ENCODE measurements at places on chromosomes 6 and 20.

GRCh38 chr20:44089987-44090674 is 96.9 kb downstream of the JPH2 start:
- DNase-seq: no peak

DNA sequence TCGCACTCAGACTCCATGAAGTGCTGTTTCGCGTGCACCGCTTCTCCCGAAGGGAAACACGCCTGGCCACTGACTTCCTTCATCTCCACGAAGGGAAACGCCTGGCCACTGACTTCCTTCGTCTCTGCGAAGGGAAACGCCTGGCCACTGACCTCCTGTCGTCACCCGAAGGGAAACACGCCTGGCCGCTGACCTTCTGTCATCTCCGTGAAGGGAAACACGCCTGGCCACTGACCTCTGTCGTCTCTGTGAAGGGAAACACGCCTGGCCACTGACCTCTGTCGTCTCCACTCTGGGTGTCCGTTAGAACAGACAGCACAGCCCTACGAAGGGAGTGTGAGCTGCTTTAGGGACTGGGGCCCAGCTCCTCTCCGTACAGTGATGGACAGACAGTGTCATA is 17.1 kb upstream of the ADRM1 start:
- no peak for DNase-seq

- no peak for DNase-seq
Measured at GRCh38 chr20:33730946-33731692, 677 bp upstream of the ZNF341 start.

DNA sequence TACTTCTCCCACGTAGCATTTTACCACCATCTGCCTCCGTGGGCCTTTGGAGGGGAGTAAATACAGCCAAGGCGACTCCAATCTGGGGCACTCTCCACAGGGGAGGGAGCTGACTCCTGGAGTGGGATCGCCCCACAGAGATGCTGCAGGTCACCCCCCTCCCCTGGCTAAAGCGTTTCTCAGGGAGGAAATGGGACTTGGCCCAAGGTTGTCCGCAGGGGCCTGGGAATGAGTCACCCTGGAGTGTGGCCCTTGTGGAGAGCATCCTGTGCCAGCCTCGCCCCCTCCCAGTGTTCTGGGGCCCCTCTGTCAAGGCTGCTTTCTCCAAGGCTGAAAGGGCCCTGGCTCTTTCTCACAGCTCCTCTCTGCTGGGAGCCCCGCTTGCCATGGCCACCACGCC is 84.5 kb upstream of the QKI start:
- DNase-seq: no peak

GRCh38 chr6:138592749-138593123 is 93.4 kb upstream of the NHSL1 start:
- DNase-seq: no peak

- DNase-seq: no peak
Measured at GRCh38 chr6:101816716-101817115, 423.2 kb downstream of the GRIK2 start.

GRCh38 chr6:5249451-5250122 is 11.2 kb downstream of the LYRM4 start:
- DNase-seq: no peak

DNA sequence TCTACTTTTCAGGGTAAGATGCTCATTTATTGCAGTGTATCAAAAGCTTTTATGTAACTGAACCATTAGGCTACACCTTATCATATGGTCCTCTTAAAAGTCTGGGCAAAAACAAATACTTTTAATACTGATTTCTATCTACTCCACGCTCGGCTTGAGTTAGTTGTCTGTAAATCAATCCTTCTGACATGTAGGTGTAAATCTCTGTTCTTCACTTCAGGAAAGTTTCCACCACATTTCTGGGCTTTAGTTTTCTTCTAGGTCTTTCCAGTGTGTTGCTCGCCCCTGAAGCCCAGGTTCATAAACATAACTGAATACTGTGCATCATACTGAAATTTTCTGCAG is 89.2 kb upstream of the RNF217 start:
- no peak for DNase-seq

- no peak for DNase-seq
Measured at GRCh38 chr6:24431045-24431451, 28.3 kb downstream of the MRS2 start.

GRCh38 chr6:90538278-90539046 is 48.4 kb downstream of the MAP3K7 start:
- no peak for DNase-seq

GRCh38 chr6:117304446-117304845 is 39.1 kb downstream of the VGLL2 start:
- no peak for DNase-seq

DNA sequence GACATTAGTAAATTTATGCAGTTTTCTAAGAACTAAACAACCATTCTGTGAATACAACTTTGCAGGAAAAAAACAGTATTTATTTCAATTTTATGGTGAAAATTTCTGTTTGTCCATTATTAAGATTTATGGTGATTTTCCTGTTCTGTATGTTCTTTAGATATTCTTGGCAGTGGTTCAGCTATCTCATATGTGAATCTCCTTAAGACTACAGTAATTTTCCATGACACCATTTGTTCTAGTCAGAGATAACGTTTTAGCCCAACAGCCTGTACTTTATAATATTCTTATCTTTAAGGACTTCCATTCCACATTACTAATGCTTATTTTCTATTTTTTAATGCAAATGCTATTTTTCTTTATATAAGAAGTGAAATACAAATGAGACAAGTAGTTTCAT is 504.0 kb downstream of the RFPL4B start:
- DNase-seq: no peak

DNA sequence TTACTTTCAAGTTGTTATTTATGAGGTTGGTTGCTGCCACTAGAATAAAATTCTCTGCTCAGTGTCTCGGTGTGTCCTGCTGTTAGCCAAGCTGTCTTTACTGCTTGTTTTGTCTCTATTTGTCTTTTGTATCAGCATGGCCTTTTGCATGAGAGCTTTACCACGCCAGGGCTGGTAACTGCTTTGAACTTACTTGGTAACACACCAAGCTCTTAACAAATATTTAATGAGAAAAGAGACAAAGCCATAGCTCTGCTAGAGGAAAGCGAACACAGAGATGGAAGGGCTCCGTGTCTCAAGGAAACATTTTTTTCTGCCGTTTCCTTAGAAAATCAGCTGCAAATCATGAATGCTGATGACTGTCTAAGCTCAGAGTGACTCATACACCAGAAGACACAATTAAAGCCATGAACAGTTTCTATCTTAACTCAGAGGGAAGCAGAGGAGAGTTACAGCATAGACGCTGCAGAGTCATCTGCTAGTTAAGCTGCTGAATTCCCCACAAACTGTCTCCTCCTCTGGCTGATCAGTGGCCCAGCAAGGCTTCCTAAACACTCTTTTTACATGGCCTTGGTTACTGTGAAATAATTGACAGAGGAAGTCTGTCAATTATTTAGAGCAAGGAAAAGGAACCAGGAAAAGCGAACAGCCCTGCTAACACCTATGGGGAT is 44.8 kb downstream of the AGPAT4 start:
- DNase-seq: peak; percentile 17

GRCh38 chr6:55694148-55694547 is 115.2 kb upstream of the HMGCLL1 start:
- DNase-seq: peak; percentile 63

DNA sequence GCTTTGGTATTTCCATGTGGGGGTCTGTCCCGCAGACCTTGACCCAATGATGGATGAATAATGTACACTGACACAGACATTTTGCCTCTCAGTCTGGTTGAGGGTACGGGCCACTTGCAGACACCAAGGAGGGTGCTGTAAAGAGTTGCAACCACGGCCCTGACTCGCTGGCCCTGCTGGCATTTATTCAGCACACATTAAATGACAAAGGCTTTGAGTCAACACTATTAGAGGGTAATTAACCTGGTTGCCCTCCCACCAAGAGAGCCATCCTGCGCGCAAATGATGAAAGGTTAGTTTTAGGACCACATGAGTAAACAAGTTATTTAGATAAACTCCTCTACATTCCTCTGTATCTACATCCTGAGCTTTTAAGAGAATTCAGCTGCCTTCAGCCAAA is 308.9 kb upstream of the MMS22L start:
- no peak for DNase-seq

GRCh38 chr6:54813892-54814291 is 32.7 kb upstream of the FAM83B start:
- DNase-seq: no peak

- no peak for DNase-seq
Measured at GRCh38 chr6:14841901-14842421, 403.9 kb upstream of the JARID2 start.

DNA sequence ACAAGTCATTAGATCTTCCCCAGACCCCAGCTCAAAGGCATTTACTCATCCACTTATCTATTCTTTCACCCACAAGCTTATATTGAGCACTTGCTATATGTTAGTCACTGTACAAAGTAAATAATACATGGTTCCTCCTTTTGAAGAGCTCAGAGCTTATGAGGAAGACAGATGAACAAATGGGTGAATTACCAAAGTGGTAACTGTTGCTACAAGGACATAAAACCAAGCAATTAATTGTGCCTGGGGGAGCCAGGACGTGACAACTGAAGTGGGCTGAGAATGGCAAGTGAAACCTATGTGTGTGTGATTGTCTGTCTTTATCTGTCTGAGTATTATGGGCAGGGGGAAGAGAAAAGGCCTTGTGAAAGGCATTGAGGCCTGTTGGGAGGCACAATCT is 45.6 kb upstream of the AKIRIN2 start:
- no peak for DNase-seq

- DNase-seq: no peak
Measured at GRCh38 chr20:25179439-25180089, 15.9 kb upstream of the ENTPD6 start.

DNA sequence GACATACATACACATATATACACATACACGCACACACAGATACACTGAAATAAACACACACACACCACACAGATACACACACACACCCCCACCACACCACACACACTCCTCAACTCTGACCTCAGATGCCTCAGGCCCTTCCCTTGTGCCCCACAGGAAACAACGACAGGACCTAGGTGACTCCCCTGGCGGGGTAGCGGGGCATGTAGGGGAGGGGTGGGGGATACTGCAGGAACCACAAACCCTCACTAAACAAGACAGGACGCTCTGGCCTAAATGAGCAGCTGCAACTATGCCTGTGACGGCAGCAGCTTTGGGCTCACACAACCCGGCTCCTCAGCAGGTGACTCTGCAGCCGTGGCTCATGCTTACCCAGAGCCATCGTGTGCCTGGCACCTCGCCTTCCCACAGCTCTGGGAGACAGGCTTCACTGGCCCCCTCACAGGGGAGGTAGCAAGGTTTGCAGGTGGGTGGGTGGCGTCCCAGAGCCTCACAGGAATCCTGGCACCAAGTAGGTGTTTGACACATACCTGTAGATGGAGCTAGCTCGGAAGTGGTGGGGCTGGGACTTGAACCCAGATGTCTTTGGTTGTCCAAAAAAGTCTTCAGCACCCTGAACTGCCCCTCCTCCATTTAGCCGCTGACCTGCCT is 100.8 kb downstream of the GRM4 start:
- DNase-seq: no peak

DNA sequence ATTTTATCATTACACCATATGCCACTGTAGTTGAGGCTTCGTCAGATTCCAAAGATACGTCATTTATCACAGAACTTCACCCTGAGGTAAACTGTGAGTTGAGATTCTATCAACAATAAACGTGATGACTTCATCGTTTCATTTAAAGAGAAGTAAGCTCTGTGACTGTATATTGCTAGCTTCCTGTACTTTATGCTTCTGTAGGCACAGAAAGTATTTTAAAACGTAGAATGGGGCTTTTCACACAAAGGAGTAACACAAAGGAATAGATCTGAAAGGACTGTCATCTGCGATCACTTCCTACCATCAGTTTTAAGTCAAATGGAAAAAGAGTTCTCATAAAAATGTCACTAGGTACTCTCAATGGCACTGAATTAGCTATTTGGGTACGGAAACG is 234.4 kb upstream of the MCHR2 start:
- DNase-seq: no peak

DNA sequence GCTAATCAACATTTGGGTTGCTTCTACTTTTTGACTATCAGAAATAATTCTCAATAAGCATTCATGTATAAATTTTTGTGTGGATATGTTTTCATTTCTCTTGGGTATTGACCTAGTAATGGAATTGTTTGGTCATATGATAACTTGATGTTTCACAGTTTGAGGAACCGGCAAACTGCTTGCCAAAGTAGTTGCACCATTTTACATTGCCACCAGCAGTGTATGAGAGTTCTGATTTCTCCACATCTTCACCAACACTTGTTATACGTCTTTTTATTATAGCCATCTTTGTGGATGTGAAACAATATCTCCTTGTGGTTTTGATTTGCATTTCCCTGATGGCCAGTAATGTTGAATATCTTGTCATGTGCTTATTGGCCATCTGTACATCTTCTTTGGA is 42.6 kb upstream of the TGM2 start:
- no peak for DNase-seq

DNA sequence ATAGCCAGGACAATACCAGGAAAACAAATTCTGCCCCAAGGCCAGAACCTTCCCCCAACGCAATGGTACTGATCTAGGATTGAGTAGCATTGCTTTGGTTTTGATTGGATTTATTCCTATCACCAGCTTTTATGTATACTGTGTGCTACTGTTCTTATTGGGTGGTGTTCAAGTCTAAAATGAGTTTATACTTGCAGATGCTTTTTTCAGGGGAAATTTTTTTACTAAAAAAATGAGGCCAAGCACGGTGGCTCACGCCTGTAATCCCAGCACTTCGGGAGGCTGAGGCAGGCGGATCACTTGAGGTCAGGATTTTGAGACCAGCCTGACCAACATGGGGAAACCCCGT is 116.8 kb downstream of the ZMYND8 start:
- no peak for DNase-seq

- peak; percentile 98 for DNase-seq
Measured at GRCh38 chr20:10434467-10434831, 427 bp upstream of the MKKS start.

- DNase-seq: no peak
Measured at GRCh38 chr6:151690303-151690702, 117.2 kb upstream of the ESR1 start.

DNA sequence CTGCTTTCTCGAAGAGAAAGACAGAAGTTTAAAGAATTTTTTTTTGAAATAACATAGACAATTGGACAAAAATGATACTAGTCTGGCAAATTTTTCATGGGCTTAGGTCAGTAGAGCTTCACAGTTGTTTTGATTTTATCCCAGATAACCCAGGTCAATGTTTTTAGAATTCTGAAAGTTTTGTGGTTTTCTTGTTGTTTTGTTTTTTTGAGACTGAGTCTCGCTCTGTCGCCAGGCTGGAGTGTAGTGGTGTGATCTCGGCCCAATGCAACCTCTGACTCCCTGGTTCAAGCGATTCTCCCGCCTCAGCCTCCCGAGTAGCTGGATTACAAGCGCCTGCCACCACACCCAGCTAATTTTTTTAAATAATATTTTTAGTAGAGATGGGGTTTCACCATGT is 22.8 kb downstream of the KIF13A start:
- no peak for DNase-seq

Data from neuronal stem cell (in vitro differentiated cells).